Fibroblast of mammary gland (primary cell): ENCODE measurements at places on chromosomes 3 and 15.
A peak's percentile ranks its signal among the peaks of the same experiment; 100 is the strongest.

GRCh38 chr15:72319360-72319984, 485 bp downstream of the CELF6 start:
- DNase-seq, result peak; percentile 42

- DNase-seq, result no peak
Measured at GRCh38 chr3:37400945-37401344, 226.6 kb upstream of the LRRFIP2 start.

DNA sequence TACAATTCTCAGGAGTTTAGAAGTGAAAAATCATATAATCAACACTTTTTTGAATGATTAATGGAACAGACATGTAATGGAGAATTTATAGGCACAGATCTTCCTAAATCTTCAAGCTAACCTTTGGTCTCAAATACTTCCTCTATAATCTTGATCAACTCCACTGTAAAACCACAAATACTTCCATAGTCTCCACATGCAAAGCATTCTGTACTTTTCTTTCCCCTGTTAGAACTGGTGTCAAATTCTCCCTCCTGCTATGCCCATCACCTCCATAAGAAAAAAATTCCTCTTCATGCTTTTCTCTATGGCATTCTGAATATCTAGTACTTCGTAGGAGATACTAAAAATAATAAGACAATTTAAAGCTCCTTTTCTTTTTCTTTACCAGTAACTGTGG, 214.3 kb downstream of the ADAMTS9 start:
- DNase-seq, result no peak

DNA sequence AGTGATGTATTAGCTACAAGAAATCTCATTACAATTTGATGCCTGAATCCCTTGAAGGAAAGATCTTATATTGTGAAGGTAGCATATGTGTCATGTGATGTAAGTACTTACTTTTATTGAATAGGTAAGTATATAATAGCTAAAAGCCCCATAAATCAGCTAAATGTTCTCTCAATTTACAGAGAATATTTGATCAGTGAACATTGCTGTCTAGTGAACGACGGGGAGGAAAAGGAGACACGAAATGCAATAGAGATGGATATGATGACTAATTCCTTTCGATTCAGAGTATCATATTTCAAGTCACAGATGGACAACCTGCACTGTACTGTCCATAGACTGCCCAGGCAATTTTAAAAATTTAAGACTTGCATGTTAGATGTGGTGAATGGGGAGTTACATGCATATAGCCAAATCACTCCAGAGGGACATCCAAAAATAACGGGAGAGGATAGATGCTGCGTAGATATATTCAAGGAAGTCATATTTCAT, 462.1 kb upstream of the CDIN1 start:
- peak; percentile 26 for DNase-seq

DNA sequence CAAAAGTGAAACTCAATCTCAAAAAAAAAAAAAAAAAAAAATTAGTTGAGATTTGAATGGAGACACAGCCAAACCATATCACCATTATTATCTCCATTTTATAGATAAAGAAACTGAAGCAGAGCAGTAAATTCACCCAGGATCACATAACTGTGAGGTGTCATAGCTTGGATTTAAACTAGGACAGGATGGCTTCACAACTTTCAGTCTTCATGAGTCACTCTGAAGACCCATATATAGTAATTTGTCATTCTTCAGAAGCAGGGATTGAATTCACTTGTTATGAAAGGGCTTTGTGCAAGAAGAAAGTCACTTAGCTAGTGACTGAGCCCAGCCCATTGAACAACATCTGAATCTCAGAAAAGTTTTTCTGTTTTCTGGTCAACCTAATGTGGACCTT, 60.5 kb upstream of the LRIG1 start:
- peak; percentile 5 for DNase-seq

- DNase-seq, result no peak
Measured at GRCh38 chr3:107976202-107976800, 114.5 kb downstream of the CD47 start.

- DNase-seq, result no peak
Measured at GRCh38 chr3:97200387-97200786, 386.0 kb downstream of the EPHA6 start.

- no peak for DNase-seq
Measured at GRCh38 chr15:85974742-85975141, 104.9 kb upstream of the AGBL1 start.

DNA sequence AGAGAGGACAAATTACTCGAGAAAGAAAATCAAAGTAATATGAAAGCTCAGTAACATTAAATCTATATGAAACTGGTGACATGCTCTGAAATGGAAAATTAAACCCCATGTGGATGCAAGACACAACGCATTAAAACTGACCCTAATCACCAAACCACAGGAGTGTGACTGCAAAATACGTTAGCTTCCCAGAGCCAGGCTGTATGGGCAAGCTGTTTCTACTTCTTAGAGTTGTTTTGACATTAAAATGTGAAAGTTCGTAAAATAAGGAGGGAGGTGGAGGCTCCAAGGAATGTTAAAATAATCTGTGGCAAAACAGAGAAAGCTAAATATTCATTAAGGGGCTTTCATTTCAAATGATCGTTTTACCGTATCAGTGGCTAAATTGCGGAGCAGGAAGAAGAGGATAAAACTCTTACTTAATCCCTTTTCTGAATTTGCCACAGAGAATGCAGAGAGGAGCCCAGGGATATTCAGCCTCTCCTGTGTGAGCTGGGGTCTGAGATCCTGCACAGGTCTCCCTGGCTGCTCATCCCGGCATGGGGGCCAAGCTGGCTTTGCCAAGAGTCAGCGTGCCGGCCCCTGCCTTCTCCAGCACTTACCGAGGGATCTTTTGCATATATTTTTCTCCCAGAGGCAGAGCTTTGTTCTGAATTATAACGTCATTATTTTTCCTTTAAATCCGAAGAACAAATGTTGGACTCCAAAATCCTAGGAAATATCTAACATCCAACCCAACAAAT, 239.8 kb upstream of the THBS1 start:
- DNase-seq, result no peak

DNA sequence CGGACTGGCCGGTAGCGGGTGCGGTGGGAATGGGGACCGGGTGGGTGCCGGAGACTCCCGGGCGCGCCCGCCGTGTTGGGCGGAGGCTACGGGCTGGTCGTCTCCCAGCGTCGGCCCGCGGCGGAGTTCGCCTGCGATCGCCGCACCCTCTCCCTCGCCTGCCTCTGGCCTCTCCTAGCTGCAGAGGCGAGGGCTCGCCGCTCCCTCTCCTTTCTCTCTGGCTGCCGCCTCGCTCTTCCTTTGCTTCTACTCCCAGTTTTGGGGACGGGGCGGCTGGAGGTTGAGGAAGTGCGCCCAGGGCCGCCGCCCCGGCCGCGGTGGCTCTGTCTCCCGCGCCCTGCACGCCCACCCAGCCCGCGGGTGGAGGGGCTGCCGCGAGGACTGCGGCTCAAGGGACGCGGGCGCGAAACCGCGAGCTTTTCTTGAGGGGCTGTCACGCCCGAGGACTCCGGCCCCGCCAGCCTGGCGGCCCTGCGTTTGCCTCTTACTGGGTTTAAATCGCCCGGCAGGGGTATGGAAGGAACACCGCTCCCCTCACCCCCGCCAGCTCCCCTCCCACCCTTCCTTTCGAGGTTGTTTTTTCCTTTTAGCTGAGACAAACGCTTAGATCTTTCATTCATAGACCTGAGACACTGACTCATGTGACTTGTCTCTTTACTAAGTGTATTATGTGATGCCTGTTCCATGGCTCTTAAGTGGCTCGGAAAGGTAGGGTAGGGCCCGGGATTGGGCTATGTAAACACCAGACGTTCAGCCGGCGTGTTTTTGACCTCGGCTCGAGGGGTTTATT, 654 bp downstream of the PIK3CA start:
- peak; percentile 36 for DNase-seq

- DNase-seq, result no peak
Measured at GRCh38 chr3:101687142-101687931, 819 bp upstream of the RPL24 start.

DNA sequence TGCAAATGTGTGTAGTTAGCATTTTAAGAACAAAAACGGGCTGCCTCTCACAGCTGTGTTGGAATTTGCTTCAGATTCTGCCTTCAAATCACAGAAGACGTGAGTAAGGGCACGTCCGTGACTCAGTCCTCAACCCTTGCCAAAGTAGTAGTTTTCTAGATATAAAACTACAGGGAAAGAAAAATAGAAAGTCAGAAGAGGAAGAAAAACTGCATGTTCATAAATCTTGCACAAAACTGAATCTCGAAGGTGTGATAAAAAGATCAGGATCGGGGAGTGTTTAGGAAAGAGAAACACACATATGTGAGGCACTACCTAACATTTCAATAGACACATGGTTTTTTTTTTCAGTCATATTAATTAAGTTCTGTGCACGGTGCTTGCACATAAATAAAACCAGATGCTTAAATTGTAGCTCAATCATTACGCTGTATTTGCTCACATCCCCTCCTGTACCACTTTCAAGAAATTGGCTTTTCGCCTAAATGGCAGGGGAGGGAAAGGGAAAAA, 71.7 kb downstream of the P3H2 start:
- peak; percentile 86 for DNase-seq

GRCh38 chr3:26012241-26012745, 222.4 kb downstream of the OXSM start:
- no peak for DNase-seq

- no peak for DNase-seq
Measured at GRCh38 chr3:159922861-159923312, 65.7 kb upstream of the IL12A start.

DNA sequence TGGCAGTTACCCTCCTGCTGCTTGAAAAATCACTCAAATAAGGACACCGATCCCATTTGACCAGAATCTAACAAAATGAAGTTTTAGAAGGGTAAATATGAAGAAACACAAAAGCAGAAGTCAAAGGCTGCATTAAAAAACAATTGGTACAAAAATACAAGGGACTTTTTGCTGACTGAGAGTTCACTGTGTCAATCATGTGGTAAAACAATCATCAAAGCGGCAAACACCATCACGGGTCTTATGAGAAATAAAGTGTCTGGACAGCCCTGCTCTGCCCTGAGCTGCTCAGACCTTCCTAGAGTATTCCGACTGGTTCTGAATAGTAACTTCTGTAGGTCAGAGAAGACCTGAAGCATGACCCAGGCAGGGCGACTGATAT, 137.2 kb upstream of the RAD18 start:
- no peak for DNase-seq

DNA sequence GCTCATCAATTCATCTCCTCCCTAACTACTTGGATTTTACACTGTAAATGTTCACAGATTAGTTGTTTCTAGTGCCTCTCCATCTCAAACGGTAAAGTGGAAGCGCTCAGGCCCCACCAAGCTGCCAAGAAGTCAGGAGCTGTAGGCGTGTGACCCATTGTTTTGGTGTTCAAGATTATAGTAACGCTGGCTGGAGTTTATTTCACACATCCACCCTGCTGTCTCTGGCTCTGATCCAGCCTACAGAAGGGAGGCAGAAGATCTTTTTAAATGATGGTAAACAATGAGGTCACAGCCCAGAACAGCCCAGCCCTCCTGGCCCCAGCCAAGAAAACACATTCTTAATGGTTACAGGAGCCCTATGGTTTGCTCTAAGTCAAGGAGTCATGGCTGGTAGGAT, 25.7 kb upstream of the GALNT15 start:
- peak; percentile 97 for DNase-seq

DNA sequence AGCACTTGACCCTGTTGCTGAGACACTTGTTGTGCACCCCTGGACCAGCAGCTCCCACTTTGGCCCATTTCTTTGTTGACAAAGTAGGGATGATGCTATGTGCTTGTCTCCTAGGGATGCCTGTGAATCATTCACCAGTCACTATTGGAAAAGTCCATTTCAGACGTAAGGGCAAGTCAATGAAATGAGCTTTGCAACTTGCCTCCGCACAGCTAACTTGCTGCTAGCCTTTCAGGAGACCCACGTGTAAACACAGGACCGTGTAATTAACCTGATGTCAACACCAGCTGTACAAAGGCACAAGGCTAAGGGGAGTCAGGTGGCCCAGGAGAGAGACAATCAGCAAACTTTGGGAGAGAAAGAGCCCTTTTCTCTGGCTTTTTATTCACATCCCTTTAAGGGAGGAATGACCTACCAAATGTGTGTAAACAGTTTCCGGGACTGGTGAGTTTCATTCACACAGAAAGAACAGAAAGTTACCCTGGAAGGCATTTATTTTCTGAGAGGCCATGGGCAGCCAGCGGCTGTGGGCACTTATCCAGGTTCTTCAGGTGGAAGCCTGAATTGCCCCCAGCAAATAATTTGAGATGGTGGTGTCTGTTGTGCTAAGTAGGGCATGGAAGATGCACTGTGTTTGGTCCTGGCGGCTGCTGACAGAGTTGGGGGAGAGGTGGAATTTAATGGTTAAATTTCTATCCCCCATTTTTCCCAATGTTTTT, 54.0 kb downstream of the TIPARP start:
- peak; percentile 77 for DNase-seq

- DNase-seq, result no peak
Measured at GRCh38 chr3:73509066-73509465, 115.7 kb downstream of the PDZRN3 start.
